ENCODE measurements at places on chromosomes 7 and 10.

GRCh38 chr7:33671531-33672262, 233.6 kb upstream of the BMPER start:
- no peak for DNase-seq

GRCh38 chr10:86553213-86553612, 31.6 kb upstream of the WAPL start:
- DNase-seq, result no peak

DNA sequence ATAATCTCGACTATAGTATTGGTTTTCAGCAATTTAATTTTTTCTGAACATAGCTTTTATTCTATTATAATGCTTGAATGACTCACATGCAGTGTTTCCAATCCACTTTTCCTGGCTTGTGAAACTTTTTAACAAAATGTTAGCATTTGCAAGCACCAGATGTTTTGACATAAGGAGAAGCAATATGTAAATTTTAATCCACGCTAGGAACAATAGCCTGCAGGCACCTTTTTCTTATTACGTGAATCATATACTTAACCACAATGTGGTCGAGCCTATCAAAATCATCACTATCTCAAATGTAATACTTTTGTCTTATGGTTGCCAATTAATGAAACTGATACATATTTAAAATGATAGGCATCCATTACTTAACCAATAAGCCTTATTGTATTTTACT, 97.1 kb downstream of the TFEC start:
- DNase-seq, result no peak

DNA sequence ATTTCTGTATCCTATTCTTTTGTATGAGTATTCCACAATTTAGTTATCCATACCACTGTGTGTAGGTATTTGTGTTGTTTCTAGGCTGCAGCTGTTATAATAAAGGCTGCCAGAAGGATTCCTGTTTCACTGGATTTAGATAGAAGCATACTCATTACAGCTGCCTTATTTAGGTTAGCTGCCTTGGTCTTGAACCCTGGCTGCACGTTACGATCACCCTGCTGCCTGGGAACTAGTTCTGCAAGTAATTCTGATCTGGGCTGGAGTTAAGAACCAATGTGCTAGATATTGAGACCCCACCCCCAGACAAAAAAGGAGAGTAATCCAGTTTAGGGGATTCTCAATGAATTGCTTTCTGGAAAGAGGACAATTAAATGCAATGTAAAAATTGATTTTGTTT, 43.1 kb downstream of the CCDC71L start:
- no peak for DNase-seq

DNA sequence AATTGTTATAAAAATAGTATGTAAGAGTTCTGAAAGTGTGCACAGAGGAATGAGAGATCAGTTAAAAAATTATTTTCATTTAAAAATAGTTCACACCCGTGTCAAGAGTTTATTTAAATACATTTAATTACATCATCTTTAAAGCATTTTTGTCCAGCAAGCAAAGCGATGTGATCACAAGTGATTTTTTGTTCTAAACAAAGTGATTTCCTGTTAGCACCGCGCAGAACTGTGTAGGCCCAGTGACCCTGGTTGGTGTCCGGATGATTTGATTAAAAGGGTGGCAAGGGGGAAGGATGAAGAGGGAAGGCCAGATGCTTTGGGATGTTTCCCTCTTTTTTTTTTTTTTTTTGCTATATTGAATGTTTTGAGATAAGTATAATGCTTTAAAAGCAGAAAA, 227.8 kb upstream of the PITRM1 start:
- no peak for DNase-seq

DNA sequence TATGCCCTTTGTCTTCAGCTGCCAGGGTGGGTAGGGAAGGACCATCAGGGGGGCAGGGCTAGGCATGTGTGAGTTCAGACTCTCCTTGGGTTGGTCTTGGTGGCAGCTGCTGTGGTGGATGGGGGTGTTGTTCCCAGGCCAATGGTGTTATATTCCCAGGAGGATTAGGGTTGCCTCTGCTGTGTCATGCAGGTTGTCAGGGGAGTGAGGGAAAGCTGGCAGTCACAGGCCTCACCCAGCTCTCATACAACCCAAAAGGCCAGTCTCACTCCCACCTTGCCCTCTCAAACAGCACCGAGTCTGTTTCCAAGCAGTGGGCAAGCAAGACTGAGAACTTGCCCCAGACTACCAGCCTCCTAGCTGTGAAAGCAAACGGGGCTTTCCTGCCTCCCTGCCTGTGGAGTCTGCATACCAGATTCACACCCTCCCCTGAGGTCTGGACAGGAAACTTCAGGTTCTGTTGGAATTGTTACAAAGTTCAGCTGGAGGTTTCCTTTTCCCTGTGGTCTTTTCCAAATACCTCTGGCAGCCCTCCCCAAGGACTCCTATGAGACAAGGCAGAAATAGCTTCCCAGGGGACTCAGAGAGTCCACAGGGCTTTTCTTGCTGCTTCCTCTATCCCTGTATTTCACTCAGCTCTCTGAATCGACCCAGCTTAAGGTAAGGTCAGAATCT, 1.4 kb downstream of the HYAL4 start:
- DNase-seq, result no peak

DNA sequence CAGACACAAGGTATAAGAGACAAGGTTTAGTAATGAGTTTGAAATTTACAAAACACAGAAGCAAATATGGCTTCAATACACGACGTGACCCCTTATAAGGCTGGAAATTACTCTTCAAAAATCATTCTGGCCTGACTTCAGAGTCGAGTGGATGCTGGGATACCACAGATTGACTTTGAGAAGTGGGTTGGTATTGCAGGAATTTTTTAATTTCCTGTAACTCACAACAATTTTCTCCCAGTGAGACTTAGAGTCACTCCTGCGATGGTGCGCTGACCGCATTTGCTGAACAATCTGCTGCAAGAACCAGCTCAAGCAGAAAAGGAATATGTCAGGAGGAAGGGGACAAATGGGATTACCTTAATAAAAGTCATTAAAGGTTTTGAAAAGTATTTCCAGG, 132.1 kb downstream of the EMX2 start:
- no peak for DNase-seq

DNA sequence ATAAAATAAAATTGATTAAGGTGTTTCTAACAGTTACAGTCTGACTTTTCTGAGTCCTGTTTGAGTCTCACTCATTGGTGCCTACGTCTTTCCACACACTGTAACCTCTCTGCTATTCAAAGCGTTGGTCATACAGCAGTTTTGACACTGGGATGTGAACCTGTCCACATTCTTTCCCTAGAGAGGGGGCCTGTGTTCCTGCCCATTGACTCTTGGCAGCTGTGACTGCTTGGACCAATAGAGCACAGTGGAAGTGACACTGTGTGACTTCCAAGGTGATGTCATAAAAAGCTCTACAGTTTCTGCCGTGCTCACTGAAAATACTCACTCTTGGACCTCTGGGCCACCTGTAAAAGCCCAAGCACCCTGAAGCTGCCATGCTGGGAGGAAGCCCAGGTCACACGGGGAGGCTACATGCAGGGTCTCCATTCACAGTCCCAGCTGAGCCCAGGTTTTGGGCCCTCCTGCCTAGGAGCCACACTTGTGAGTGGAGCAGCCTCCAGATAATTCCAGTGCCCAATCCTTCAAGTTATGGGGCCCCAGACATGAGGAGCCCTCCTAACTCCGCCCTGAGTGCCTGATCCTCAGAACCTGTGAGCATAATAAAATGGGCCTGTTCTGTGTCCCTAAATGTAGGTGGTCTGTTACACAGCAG, 704 bp upstream of the ANTXRL start:
- no peak for DNase-seq

DNA sequence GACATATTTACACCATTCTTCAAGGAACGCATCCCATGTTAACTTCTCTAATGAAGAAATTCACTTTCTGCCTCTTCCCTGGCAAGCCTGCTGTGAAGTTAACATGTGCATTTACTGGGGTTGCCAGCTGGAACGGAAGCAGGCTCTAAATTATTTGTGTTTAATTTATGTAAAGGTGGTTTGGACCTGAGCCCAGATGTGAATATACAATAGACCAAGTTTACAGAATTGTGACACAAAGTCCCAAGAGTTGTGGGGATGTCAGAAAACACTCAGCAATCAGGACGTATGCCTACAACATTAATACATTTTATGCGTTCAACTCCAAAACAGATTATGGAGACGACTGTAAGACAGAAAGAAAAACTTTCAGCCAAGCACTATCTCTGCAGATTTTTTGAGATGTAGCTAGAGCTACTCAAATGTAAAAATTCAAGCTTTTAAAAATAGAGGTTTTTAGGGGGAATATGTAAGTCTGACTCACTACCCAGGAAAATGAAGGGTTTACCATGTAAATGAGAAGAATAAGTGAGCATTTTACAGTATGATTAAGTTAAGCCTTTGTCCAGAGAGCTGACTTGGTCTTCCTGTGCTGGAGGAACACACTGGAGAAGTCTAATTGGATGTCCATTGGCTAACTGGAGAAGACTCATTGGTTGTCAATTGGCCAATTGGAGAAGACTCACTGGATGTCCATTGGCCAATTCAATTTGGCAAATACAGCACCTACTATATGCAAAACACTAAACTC, 19.5 kb downstream of the NRP1 start:
- no peak for DNase-seq

DNA sequence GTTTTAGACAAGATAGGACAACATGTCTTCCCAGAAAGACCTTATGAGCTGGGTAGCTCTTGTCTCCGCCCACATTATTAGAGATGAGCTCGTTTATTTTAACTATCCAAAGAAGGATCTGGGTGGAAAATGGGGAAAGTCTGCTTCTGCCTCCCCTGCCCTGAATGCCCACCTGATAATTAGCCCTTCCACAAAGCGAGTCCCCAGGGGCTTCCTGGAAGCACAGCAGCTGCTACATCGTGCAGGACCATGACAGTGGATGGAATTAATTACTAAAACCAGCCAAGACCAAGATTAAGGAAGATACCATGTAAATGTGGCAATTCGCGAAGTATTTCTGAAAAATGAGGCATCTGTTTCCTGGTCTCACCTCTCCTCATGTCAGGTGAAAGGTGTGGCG, 374.4 kb downstream of the PAXIP1 start:
- no peak for DNase-seq

GRCh38 chr10:79415736-79416577, 29.5 kb downstream of the ZCCHC24 start:
- no peak for DNase-seq

- no peak for DNase-seq
These were observed 353.7 kb upstream of the AKR1E2 start for GRCh38 chr10:4472190-4472904.

DNA sequence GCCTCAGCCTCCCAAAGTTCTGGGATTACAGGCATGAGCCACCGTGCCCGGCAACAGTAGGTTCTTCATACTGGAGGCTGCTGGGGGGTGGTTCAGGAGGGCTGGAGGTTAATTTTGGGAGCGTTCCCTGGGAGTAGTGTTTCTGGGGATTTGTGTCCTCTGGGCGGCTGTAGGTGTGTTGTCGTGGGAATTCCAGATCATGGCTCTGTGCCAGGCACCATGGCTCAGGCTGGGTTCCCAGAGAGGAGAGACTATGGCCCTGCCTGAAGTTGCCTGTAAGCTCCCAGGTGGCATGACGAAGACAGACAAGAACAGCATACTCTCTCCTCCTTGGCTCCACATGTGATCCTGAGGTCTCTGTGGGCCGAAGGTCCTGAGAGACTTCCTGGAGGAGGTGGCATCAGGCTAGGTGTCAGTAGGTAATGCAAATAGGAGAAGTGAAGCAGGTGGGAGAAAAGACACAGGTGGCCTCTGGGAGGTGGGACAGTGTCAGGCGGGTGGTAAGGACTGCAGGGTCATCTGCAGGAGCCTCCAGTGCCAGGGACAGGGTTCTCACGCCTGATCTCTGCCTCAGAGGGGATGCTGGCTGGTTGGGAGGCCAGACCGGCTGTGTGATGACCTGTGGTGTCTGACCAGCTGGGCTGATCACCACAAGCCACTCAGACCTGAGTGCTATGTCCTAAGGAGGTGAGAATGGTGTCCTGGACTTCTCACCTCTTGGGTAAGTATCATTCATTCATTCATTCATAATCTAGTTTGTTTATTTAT, 18.7 kb downstream of the CLIP2 start:
- DNase-seq, result no peak

DNA sequence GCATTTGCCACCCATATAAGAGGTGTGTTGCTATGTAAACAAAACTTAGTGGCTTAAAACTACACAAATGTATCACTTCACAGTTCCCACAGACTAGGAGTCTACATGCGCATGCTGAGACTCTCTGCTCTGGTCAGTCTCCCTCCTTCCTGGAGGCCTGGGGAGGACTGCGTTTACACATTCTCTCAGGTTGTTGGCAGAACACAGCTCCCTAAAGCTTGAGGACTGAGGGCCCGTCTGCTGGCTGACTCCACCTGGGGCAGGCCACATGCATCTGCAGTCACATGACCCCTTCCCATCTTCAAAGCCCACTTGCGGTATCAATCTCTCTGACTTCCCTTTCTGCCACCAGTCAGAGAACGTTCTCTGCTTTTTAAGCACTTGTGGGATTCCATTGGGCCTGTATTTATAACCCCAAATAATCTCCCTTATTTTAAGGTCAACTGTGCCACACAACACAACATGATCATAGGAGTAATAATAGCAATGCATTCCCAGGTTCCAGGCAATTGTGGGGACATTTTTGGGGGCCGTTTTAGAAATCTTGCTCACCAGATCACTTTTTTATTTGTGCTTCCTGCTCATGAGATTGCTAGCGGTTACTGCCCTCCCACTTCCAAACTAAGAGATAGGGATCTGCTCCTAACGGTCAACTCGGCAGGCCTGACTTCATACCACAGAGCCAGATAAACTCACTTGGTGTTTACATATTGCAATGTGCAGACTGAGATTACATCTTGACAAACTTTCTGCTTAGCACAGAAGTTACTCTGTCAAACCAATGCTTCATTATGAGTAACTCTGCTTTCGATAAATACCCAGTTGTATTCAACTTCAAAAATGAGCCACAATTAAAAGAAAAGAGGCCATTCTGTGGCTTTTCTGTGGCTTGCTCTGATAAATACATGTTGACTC, 96.3 kb downstream of the ALOX5 start:
- DNase-seq, result peak; percentile 14

- DNase-seq, result no peak
These were observed 7.7 kb downstream of the USP6NL start for GRCh38 chr10:11603741-11604140.

DNA sequence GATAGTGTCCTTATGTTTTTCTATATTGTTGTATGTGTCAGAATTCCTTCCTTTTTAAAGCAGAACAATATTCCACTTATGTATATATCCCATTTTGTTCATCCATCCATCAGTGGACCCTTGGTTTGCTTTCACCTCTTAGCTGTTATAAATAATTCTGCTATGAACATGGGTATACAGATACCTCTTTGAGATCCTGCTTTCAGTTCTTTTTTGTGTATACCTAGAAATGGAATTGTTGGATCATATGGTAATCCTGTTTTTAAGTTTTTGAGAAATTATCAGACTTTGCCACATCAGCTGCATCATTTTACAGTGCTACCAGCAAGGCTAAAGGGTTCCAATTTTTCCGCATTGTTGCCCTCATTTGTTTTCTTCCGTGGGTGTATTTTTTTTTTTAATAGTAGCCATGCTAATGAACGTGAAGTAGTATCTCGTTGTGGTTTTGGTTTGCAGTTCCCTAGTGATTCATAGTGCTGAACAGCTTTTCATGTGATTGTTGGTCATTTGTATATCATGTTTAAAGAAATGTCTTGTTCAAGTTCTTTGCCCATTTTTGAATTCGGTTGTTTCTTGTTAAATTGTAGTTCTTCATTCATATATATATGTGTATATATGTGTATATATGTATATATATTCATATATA, 87.8 kb downstream of the LCOR start:
- DNase-seq, result no peak

Measured in stimulated activated naive CD4-positive, alpha-beta T cell treated with Interleukin-2 at 50 U/mL for 16 hours (primary cell).